ENCODE measurements at places on chromosomes 3 and 15.
A peak's percentile ranks its signal among the peaks of the same experiment; 100 is the strongest.

GRCh38 chr3:71680603-71681002 lies 44.6 kb downstream of the EIF4E3 start:
- no peak for DNase-seq
- H3K36me3 ChIP-seq, result peaks cover 41% of the 10 kb centered on the region
- no peak overlapping the region for H3K4me3 ChIP-seq
- peaks cover 10% of the 10 kb centered on the region for H3K4me1 ChIP-seq
- no peak overlapping the region for H3K27ac ChIP-seq
- no peaks in the 10 kb centered on the region for H3K27me3 ChIP-seq

DNA sequence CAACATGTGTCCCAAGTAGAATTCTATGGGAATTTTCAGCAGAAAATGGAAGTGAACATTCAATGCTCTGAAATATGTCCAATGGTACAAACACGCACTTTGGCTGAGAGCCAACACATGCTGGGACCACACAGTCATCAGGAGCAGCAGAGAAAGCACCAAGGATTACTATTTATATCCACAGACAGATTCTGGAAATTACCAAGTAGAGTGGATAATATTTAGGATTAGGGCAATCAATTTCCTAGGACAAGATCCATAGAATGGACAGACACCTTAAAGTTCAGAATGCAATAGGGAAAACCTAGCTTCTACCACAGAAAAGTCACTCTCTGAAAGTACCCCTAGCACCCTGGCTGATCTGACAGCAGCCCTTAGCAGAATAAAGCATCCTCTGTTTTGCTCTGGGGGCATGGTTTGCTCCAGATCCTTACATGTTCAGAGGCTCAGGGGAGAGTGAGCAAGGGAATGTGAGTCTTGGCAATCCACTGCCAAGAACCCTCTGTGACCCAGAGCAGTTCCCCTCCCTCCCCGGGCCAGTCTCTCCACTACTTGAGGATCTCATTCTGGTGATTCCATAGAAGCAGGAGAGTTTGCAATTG lies 206.0 kb upstream of the WNT5A start:
- H3K4me3 ChIP-seq, result no peak overlapping the region
- no peak overlapping the region for H3K27ac ChIP-seq
- H3K36me3 ChIP-seq, result no peaks in the 10 kb centered on the region
- no peaks in the 10 kb centered on the region for H3K27me3 ChIP-seq
- DNase-seq, result no peak

DNA sequence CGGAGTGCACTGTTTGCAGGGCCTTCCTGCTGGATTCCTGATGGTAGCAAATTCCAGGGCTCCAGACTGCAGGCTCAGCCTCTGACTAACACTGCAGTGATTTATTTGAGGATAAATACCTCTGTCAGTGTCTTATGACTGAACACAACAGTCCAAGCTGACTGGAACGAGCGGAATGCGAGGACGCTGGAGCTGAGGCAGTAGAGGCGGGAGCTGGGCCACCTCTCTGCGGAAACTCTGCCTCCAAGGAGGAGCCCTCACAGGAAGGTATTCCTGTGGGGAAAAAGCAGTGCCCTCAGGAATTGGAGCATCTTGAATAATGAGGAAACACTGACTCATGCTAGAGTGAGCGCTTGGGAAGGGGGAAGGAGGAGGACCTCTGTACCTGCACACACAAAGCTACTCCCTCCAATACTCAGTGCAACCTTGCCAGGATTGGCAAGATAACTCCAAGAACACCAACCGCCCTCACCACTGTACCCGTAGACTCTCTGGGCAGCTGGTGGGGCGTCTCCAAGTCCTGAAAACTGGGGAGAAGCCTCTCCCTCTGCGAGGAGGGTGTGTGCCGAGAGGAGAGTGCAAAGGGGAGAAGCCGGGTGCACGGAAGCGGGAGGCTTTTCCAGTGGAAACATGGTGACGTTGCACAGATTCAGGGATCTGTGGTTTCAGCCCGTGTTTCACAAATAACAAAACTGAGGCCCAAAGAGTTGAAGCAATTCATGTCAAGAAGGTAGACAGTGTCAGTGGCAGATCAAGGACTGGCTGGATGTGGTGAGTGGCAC lies 43.0 kb downstream of the VGLL4 start:
- no peak overlapping the region for H3K4me3 ChIP-seq
- H3K27me3 ChIP-seq, result no peaks in the 10 kb centered on the region
- no peak for DNase-seq
- H3K4me1 ChIP-seq, result peaks cover 3% of the 10 kb centered on the region
- H3K36me3 ChIP-seq, result peaks cover 51% of the 10 kb centered on the region

DNA sequence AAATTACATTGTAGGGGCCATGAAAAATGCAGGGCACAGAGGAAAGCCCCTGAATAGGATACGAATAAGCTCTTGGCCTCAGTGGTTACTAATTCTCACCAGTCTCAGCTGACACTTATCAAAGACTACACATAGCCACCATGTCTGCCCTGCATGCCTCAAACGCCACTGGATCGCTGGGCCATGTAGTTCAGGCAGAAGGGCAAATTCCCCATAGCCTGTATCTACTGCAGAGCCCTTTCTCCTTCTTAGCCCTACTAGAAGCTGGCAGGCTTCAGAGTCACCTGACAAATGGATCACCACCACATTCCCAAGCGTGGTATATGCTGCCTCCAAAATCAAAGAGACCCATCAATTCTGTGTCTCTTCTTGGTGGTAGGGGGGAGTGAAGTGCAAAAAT lies 177.4 kb downstream of the MINAR1 start:
- H3K27me3 ChIP-seq, result peaks cover 11% of the 10 kb centered on the region
- H3K4me3 ChIP-seq, result no peak overlapping the region
- H3K36me3 ChIP-seq, result no peaks in the 10 kb centered on the region
- no peak overlapping the region for H3K27ac ChIP-seq
- no peaks in the 10 kb centered on the region for H3K4me1 ChIP-seq
- no peak for DNase-seq

- H3K27me3 ChIP-seq, result peaks cover 88% of the 10 kb centered on the region
- H3K4me1 ChIP-seq, result peaks cover 2% of the 10 kb centered on the region
- H3K27ac ChIP-seq, result peak overlapping the region; percentile 77
- H3K36me3 ChIP-seq, result peaks cover 6% of the 10 kb centered on the region
- DNase-seq, result no peak
These were observed 9.0 kb upstream of the MEIS2 start for GRCh38 chr15:37109168-37109871.

- no peak for DNase-seq
- H3K27ac ChIP-seq, result no peak overlapping the region
- no peaks in the 10 kb centered on the region for H3K36me3 ChIP-seq
These were observed 226.6 kb upstream of the AZI2 start for GRCh38 chr3:28575100-28575745.

GRCh38 chr3:141108039-141108438 lies 56.9 kb downstream of the SPSB4 start:
- no peaks in the 10 kb centered on the region for H3K4me1 ChIP-seq
- no peak overlapping the region for H3K4me3 ChIP-seq
- H3K36me3 ChIP-seq, result no peaks in the 10 kb centered on the region
- no peak for DNase-seq
- H3K27ac ChIP-seq, result no peak overlapping the region

- H3K36me3 ChIP-seq, result peaks cover 1% of the 10 kb centered on the region
- peaks cover 13% of the 10 kb centered on the region for H3K4me1 ChIP-seq
- H3K27ac ChIP-seq, result no peak within 1 kb of the TSS
- no peak for DNase-seq
These were observed at the start of gene MUC4 for GRCh38 chr3:195811756-195812155. TSS of gene MUC4 (minus strand) at chr3:195811929. CDS start at chr3:195811817, 112 bp downstream.

DNA sequence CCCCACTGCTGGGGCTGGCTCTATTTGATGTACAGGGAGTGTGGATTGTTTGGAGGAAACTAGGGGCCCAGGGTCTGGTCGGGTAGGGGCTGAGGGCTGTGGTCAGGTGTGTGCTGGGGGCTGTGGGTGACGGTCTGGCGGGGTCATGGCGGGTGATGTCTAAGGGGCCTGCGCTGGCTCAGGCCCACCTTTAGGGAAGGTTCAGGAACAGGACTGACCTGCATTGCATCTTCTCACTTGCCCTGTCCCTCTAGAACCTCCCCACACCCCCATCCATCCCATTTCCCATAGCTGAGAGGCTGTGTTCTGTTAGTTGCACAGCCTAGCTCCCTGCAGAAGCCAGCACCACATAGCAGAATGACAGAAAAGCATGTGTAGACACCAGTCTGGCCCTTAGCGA lies 39.1 kb downstream of the SCN5A start:
- H3K4me3 ChIP-seq, result no peak overlapping the region
- no peaks in the 10 kb centered on the region for H3K4me1 ChIP-seq
- no peak for DNase-seq

- H3K27ac ChIP-seq, result no peak overlapping the region
- no peak overlapping the region for H3K4me3 ChIP-seq
- DNase-seq, result no peak
- H3K27me3 ChIP-seq, result peaks cover 26% of the 10 kb centered on the region
These were observed 49.9 kb upstream of the IQSEC1 start for GRCh38 chr3:13123013-13123654.

DNA sequence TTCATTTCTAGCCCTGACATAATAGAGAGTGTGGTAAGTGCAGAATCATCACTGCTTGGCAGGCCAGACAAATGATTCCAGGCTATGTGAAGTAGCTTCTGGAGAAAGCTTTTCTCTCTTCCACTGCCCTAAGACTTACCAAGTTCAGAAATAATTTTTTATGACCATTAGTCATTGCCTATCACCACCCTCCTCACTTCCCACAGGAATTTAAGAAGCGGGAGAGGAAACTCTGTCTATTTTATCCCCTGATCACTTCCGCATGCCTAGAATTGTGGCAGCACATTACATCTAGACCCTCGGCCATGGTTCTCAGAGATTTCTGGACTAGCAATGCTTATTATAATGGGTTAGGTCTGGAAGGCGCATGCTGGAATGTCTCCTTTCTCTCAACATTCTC lies 397.8 kb upstream of the NR2F2 start:
- H3K4me3 ChIP-seq, result no peak overlapping the region
- no peak overlapping the region for H3K27ac ChIP-seq
- H3K36me3 ChIP-seq, result no peaks in the 10 kb centered on the region
- H3K4me1 ChIP-seq, result peaks cover 9% of the 10 kb centered on the region
- no peak for DNase-seq
- H3K27me3 ChIP-seq, result peaks cover 13% of the 10 kb centered on the region

GRCh38 chr3:42700366-42701288 lies 2.0 kb downstream of the HHATL start:
- H3K27me3 ChIP-seq, result peaks cover 10% of the 10 kb centered on the region
- DNase-seq, result peak; percentile 11
- H3K36me3 ChIP-seq, result no peaks in the 10 kb centered on the region
- H3K4me3 ChIP-seq, result no peak overlapping the region

- H3K27ac ChIP-seq, result peak overlapping the region; percentile 66
- no peak for DNase-seq
- peaks cover 74% of the 10 kb centered on the region for H3K4me1 ChIP-seq
- no peaks in the 10 kb centered on the region for H3K27me3 ChIP-seq
These were observed 13.2 kb downstream of the ISG20 start for GRCh38 chr15:88651971-88652370.

DNA sequence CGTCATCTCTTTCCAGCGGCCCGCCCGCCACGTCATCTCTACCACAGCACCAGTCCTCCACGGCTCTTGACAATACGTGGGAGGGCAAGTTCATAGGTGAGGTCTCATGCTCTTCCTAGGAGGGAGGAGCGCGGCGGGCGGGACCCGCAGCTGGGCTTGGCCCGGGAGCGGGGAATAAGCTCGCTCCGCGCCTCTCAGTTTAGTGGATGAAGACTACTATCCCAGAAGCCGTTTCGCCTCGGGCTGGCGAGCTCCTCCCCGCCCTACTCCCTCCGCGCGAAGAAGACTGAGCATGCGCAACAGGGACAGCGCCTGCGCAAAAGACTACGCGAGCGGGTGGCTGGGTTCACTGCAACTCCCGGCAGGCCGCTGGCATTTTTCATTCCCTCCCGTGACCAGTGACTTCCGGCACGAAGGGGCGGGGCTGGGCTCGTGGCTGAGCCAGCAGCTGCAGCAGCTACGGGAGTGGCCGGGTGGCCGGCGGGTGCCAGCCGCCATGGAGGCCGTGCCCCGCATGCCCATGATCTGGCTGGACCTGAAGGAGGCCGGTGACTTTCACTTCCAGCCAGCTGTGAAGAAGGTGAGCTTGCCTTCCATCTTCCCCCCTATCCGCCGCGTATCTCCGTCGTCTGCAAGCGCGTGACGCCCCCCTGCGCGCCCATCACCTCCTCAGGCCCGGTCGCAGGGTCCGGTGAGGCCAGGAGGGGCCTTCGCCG lies at the start of gene PTPN23:
PTPN23 (plus strand) TSS at position 421 of the 716 bp plus-strand sequence; CDS start at position 497, 76 bp downstream.
- DNase-seq, result peak; percentile 99
- H3K27me3 ChIP-seq, result no peaks in the 10 kb centered on the region
- H3K4me1 ChIP-seq, result peaks cover 44% of the 10 kb centered on the region
- H3K27ac ChIP-seq, result peak within 1 kb of the TSS; percentile 98

- no peak for DNase-seq
- H3K36me3 ChIP-seq, result no peaks in the 10 kb centered on the region
- no peaks in the 10 kb centered on the region for H3K4me1 ChIP-seq
- no peak overlapping the region for H3K27ac ChIP-seq
These were observed 15.8 kb upstream of the SLC27A2 start for GRCh38 chr15:50166216-50166615.

DNA sequence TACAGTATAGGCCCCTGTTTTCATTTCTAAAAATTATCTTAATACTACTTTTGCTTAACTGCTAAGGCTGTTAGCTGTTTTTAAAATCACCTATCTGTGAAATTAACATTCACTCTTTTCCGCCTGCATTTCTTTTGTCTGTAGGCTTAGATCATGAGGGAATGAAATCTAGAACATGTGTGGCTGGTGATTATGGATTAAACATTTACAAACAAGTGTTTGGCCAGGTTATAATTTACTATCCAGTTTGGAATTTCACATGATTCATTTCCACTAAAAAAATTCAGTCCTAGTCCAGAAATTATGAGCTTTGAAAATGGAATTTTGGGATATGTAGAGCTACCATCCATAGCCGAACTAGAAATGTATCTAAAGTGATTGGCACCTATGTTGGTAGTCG lies 39.1 kb downstream of the GOLM2 start:
- no peaks in the 10 kb centered on the region for H3K27me3 ChIP-seq
- H3K36me3 ChIP-seq, result peaks cover under 1% of the 10 kb centered on the region
- no peak overlapping the region for H3K27ac ChIP-seq
- H3K4me1 ChIP-seq, result no peaks in the 10 kb centered on the region

DNA sequence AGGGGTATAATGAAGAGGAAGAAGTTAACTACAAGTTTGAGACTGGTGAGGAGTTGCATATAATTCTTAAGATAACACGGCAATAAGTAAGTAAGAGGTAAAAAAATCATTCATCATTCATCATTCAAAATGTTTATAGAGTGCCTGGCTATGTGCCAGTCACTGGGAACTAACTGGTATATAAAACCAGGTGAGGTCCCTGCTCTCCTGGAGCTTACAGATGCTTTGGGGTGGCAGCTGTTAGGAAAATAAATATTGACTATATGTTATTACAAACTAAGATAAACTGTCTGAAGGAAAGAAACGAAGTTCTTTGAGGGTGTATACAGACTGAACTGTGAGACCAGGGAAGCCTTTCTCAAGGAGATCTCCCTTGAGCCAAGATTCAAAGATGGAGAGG lies 2.9 kb downstream of the CASR start:
- peaks cover 5% of the 10 kb centered on the region for H3K4me1 ChIP-seq
- DNase-seq, result no peak
- H3K27ac ChIP-seq, result no peak overlapping the region
- H3K36me3 ChIP-seq, result no peaks in the 10 kb centered on the region

GRCh38 chr3:36893137-36893557 lies 51.7 kb downstream of the TRANK1 start:
- peaks cover 42% of the 10 kb centered on the region for H3K4me1 ChIP-seq
- peaks cover 90% of the 10 kb centered on the region for H3K36me3 ChIP-seq
- no peak for DNase-seq
- no peak overlapping the region for H3K4me3 ChIP-seq
- no peaks in the 10 kb centered on the region for H3K27me3 ChIP-seq
- H3K27ac ChIP-seq, result peak overlapping the region; percentile 49

- no peak within 1 kb of the TSS for H3K27ac ChIP-seq
- H3K4me3 ChIP-seq, result no peak within 1 kb of the TSS
- H3K27me3 ChIP-seq, result peaks cover 43% of the 10 kb centered on the region
- peak; percentile 36 for DNase-seq
- no peaks in the 10 kb centered on the region for H3K4me1 ChIP-seq
These were observed at the start of gene PRSS50 for GRCh38 chr3:46717447-46718231. TSS of gene PRSS50 (minus strand) at chr3:46717869. CDS start at chr3:46717824, 45 bp downstream.

Data from activated naive CD4-positive, alpha-beta T cell treated with anti-CD3 and anti-CD28 coated beads, Interleukin-2, amount 10 ng/mL, durations not matched to agents 7 days and 5 days (primary cell).